ENCODE measurements at places on chromosomes 3 and 15.

DNA sequence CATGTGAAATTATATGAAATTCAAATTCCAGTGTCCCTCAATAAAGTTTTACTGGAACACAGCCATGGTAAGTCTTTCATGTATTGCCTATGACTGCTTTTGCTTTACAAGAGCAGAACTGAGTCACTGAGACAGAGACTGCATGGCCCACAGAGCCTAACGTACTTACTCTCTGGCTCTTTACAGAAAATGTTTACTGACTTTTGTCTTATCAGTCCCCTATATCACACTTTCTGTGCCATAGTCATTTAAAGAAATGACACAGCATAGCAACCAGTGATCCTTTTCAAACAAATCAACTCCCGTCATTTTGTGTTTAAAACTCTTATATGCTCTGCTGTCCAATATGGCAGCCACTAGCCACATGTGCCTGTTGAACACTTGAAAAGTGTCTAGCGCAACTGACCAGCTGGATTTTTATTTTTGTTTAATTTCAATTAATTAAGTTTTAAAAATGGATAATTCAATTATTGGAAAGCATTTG, 129.7 kb upstream of the CDIN1 start:
- no peak for DNase-seq

DNA sequence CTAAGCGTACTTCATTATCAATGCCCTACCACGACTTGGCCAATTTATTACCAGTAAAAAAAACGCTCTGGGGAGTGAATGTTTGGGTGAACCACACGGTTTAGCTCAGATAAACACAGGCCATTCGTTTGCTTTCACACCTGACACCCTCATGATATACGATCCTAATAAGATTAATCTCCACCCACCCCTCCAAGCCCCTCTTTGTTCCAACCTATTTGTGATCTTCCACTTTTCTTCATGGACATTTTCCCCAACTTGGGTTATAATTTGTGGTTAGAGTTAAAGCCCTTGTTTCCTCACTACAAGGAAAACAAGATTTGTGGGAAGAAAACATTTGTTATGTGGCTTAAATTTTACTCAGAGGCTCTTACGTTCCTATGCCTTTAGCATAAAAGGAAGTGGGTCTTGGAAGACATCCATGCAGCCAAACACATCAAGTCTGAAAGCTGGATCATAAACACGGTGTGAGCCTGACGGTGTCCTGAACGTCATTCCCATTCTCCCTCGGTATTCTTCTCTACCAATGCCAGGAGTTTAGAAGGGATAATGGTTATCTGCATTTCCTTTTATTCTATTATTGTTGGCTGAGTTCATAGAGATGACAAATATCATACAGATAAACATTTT, 518.9 kb downstream of the NR2F2 start:
- DNase-seq: no peak

DNA sequence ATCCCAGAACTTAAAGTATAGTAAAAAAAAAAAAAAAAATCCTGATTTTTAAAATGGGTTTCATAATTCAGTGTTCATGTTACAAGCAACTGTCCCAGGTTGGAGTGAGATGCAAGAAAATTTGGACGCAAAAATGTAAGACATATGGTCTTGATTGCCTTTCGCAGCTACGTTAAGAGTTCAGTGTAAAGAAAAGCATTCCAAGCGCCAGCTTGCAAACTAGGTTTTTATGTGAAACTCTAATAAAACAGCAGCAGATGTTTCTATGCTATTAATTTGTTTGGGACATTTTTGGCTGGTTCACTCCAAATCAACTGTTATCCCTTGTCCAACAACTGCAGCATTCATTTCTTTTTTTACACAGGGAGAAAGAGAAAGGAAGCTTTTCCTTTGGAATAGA, 957.8 kb downstream of the ROBO1 start:
- DNase-seq: no peak

DNA sequence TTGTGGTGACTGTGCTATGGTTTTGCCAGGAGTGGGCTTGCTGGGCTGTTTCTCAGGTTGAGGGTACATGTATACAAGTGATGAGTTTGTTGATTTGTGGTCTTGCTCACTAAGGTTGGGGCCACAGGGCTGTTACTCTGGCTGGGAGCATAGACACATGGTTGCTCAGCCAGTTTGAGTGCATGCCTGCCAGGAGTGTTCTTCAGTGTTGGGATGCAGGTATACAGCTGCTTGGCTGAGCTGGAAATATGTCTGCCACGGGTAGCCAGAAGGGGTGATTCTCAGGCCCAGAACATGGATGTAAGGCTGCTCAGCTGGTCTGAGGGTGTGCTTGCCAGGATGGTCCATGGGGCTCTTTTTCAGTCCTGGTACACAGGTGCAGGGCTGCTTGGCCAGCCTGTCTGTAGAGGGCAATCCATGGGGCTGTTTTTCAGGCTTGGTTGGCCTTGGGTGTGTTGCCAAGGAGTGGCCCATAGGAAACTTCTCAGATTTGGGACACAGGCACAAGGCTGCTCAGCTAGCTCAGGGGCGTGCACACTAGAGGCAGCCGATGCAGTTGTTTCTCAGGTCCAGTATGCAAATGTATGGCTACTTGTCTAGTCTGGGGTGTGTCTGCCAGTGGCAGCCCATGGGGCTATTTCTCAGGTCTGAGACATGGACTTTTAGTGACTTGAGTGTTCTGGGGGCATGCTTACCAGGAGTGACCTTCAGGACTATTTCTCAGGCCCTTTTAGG, 5.3 kb upstream of the ARHGAP31 start:
- DNase-seq: no peak

GRCh38 chr15:97692301-97693015, 268.0 kb upstream of the ARRDC4 start:
- no peak for DNase-seq

GRCh38 chr3:172698631-172699030, 12.2 kb downstream of the NCEH1 start:
- no peak for DNase-seq

GRCh38 chr15:92882697-92883162, 17.4 kb upstream of the CHD2 start:
- peak; percentile 4 for DNase-seq

DNA sequence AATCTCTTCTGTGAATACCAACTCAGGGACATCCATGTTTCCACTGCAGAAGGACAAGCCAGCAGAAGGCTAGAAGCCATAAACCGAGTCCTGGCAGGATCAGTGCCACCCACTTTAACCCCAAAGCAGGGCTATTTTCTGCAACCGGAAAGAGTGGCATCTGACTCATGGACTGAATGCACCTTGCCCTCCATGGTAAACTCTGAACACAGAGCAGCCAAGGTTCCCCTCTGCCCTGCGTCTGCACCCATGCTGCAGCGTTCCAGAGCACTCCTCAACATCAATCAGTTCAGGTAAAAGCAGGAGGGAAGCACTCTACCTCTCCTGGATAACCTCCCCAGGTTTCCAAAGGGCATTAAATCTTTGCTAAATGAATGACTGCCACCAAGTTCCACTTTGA, 801 bp upstream of the NGRN start:
- peak; percentile 2 for DNase-seq

GRCh38 chr3:5194801-5195509, 7.4 kb downstream of the EDEM1 start:
- no peak for DNase-seq

DNA sequence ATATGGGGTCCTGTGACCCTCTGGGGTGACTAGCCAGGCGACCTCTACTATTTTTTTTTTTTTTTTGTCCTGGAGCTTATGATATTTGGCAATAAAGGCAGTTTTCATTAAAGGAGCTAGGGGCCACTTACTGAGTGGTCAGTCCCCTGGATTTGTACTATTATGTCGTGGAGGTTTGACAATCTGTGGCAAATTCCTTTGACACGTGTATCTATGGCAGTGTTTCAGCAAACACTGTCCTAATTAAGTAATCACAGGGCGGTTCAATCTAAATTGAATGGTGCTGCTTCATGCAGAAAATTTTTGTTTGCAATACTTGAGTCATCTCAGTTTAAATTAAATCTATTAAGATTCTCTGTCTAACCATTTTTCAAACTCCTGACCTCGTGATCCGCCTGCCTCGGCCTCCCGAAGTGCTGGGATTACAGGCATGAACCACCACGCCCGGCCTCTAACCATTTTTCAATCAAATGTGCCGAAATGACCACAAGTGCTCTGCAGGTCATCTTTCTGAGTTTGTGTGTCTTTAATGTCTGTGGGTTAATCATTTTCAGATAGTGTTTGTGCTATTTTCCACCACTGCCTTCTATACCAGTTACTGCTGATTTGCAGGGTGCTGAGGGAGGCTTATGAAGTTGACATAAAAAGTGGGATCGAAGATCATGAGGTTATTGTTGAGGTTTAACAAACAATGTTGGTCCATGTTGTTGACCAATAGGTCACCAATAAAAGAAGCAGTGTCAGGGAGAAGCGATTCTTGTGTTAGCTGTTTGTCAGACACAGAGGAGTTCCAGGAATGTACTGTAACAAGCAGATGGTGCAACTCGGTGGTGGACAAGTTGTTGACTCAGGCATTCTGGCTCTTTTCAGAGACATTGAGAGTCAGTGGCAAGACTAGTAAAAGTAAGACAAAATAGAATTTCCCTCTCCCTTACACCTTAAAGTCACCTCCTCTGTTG, 18.6 kb upstream of the SLC2A2 start:
- no peak for DNase-seq

- DNase-seq: no peak
These were observed 3.4 kb downstream of the CIB2 start for GRCh38 chr15:78127882-78128281.

DNA sequence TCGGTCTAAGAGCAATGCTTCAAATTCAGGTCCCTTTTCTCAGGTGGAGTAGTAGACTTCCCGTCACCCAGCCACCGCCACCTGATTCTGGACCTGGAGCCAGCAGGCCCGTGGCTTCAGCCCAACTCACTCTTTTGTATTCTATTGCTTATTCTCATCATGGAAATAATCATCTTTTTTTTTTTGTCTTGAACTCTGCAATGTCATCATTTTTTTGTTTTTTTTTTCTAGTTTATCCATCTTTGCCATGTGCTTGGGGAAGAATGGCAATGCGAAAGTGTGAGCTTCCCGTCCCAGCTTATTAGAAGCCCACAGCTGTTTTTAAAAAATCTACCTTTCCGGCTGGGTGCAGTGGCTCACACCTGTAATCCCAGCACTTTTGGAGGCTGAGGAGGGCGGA, 51.3 kb upstream of the FSTL1 start:
- DNase-seq: no peak

GRCh38 chr15:58544756-58545155, 113.0 kb downstream of the LIPC start:
- no peak for DNase-seq

DNA sequence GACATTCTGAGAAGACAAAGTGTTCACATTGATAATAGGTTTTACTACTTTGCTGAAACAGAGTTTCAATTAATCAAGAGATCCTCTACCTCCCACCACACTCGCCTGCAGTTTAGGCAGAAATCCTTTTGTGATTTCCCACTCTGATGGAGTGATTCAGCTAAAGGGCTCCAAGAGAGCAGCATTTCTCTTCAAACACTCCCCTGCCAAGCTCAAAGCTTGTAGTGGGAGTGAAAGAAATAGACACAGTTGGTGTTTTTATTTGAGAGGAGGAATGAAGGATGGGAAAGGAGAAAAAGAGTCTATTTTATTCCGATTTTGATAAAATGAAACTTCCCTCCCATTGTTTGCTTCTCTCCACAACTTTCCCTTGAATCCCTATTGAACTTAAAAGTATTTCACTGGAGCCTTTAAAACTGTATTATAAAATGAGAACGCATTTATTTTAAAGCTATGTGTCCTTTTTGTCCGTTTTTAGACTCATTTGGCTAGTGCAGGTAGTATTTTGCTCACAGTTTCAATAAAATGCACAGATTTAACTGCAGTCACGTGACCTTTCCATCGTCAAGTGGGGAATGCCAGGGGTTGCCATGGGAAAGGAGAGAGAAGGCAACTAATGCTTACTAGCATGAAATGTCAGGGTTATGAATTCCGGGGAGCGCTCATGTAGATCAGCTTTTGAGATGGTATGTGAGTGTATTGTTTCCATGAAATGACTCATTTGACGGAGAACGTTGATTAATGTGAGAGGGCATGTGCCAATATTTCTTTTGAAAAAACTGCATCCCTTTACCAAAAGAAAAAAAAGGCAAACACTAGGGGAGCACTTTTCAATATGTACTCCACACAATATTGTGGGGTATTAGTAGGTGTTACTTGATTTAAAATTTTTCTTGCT, 7.7 kb upstream of the OSBPL11 start:
- DNase-seq: no peak

DNA sequence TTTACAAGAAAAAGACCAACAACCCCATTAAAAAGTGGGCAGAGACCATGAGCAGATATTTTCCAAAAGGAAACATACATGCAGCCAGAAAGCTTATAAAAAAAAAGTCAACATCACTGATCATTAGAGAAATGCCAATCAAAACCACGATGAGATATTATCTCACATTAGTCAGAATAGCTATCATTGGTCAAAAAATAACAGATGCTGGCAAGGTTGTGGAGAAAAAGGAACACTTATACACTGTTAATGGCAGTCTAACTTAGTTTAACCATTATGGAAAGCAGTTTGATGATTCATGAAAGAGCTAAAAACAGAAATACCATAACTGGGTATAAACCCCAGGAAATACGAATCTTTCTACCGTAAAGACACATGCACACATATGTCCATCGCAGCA, 76.3 kb downstream of the SUCNR1 start:
- DNase-seq: no peak

GRCh38 chr3:33915796-33916546, 117.5 kb downstream of the PDCD6IP start:
- no peak for DNase-seq

DNA sequence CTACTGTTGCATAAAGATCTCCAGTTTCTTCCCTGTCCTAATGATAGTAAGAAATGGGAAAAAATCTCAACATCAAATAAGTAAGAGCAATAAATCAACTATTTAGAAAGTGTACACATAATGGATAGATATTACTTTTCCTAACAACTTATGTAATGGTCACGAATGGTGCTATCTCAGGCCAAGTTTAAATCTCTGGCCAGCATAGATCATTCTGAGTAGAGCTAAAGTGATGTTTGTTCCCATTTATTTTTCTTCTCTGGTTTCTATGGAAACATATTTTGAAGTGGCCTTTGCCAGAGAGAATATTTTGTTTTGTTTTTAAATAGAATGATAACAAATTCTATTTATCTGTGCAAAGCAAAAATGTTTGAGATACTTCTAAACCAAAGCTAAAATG, 249.7 kb upstream of the TTC14 start:
- no peak for DNase-seq

Measured in activated T-helper 9 cell treated with anti-CD3 and anti-CD28 coated beads, Interleukin-2, amount 50 U/mL, for 16 hours (primary cell).